Skin of body (tissue), 3 donors: ENCODE measurements at places on chromosomes 4 and X.

DNA sequence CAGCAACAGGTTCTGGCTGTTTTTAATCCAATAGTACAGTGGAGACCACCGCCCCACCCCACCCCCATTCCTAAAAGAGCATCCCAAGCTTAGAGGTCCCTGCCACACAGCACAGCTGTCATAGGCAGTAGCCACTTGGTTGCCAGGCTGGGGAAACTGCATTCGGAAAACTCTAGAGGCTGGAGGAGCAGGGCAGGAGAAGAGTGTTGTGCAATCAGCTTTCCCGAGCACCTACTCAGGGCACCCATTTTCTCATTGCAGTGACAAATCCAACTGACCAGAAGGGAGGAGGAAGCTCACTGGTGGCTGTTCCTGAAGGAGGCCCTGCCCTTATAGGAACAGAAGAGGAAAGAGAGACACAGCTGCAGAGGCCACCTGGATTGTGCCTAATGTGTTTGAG is 1.1 kb downstream of the CXCL1 start:
- DNase-seq = no peak

DNA sequence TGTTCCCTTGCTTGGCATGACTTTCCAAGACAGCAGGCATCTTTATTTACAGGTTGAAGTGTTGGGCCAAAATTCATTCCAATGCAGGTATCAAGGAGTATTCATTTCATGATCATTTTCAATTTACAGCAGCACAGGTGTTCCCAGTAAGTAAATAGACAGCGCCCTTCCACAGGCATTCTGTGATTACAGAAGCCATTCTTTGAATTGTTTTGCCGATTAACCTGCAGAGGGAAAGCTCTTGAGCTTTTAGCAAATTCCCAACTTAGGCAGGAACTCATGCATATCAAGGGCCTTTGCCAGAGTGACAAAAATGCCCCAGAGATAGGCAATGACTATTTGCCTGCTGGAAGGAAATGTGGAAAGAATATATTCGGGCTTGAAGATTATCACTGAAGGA is 6.8 kb downstream of the TXK start:
- no peak for DNase-seq

DNA sequence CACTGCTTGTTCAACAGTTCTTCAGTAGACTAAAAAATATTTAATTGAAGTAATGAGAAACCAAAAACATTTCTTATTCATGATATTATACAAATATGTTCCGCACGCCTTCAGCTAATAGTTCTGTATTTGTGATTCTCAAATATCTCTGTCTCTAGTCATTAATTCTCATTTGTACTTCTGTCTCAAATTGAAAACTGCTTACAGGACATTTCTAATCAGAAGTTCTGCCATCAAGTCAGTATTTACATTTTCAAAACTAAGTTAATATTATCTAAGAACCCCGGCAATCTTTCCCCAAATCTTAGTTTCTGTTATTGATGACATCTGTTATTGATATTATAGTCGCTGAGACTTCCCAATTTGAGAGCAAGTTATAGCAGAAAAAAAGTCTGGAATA is 78.6 kb upstream of the PGRMC2 start:
- DNase-seq = no peak

DNA sequence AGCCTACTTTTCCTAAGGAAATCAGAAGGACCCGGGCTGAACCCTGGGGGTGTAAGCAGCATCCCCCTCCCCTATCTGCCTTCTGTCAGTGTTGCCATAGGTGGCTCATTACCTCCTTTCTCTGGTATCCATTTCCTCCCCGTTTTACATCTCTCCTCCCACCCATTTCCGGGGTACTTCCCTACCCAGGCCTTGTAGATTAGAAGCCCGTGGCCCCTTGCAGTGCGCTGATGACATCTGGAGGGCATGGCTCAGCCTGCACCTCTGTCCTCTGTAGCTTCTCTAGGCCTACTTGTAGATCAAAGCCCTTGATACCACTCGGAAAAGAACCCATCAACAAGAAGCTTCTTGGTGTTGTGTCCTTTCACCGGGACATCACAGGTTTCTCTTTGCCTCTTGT is 71.8 kb downstream of the NBDY start:
- DNase-seq = no peak

- peak; percentile 21 for DNase-seq
These were observed 308.6 kb upstream of the GIMD1 start for GRCh38 chr4:106677213-106677612.

DNA sequence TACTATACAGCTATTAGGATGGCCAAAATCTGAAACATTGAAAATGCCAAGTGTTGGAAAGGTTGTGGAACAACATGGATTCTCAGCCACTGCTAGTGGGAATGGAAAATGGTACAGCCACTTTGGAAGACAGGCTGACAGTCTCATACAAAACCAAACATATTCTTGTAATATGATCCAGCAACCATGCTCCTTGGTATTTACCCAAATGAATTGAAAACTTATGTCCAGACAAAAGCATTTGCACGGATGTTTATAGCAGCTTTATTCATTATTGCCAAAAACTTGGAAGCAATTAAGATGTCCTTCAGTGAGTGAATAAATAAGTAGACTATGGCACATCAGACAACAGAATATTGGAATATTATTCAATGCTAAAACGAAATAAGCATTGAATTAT is 105.8 kb upstream of the DCLK2 start:
- peak; percentile 51 for DNase-seq

- DNase-seq = no peak
These were observed 112.7 kb downstream of the ASMT start for GRCh38 chrX:1727531-1728027.

DNA sequence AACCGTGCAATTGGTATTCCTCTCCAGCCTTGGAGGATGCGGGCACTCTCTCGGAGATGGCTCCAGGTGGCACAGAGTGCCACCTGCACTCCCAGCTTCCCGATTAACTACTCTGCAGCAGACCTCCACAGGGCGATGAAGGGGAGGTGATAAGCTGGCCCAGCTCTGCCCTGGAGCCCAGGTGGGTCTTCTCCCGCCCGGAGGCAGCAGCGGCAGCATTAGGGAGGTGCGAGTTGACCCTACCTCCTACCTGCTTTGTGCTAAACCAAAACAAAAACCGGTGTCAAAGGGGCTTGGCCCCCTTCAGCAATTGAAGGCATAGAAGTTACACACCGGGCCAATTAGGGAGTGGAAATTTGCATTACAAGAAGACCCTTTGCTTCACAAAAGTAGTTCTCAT is 137.4 kb upstream of the MAMLD1 start:
- no peak for DNase-seq

DNA sequence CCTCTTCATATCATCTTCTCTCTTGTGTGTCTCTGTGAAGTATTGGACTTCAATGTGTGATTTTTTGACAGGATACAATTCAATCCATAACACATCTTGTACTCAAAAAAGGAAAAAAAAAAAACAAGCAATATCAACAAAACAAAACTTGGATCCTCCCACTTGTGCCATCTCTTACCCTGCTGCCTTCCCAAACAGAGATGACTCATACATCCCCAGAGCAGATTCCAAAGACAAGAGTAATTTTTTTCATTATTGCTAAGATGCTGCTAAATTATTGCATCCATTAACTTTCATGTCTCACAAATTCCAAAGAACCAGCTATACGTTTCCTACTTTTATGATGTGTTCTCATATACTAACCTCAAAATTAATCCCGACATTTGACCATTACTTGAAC is 479.2 kb downstream of the GBA3 start:
- DNase-seq = no peak

- DNase-seq = no peak
These were observed 66.5 kb downstream of the AR start for GRCh38 chrX:67610282-67610681.
